ENCODE measurements at places on chromosomes 4 and X.

GRCh38 chr4:17165286-17165685, 266.8 kb upstream of the LDB2 start:
- no peak for DNase-seq

GRCh38 chrX:65831268-65831667, 163.8 kb downstream of the MSN start:
- no peak for DNase-seq

GRCh38 chrX:68183612-68184214, 249.6 kb downstream of the OPHN1 start:
- peak; percentile 28 for DNase-seq

GRCh38 chr4:47852136-47852535, 14.3 kb upstream of the CORIN start:
- DNase-seq, result no peak

GRCh38 chrX:119734897-119735339, 23.5 kb upstream of the SOWAHD start:
- DNase-seq, result peak; percentile 6

GRCh38 chr4:175906384-175906783, 94.3 kb upstream of the GPM6A start:
- DNase-seq, result no peak

DNA sequence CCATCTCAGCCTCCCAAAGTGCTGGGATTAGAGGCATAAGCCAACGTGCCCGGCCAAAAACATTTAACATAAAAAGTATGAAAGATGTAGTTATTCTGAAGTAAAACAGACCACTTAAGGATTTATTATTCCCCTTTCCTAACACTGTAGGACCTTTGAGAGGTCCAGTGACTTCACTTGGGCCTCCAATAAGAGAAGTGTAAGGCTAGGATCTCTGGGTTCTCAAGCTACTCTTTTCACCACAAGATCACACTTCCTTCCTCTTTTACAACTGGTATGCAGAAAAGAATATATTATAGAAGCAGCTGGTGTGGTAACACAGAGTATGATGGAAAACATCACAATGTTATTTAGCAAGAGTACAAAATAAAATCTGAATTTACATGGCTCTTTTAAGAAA, 30.2 kb upstream of the CCNG2 start:
- no peak for DNase-seq

DNA sequence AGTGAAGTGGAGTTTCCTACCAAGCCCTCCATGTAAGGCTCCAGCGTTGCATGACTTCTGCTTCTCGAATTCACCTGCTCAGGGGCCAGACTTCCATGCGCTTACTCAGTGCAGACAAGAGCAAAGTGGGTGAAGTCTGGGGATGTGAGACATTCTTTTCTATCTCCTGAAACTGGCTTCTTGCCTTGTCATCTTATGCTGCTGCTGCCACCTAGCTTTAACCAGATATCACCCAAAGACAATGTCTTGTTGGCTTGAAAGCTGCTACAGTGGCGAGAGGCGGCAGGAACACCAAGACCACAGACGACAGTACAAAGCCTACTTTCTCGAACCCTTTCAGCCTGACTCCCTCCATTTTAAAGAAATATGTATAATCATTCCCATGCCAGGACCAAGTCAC, 103.6 kb upstream of the ADGRG2 start:
- DNase-seq, result peak; percentile 14

DNA sequence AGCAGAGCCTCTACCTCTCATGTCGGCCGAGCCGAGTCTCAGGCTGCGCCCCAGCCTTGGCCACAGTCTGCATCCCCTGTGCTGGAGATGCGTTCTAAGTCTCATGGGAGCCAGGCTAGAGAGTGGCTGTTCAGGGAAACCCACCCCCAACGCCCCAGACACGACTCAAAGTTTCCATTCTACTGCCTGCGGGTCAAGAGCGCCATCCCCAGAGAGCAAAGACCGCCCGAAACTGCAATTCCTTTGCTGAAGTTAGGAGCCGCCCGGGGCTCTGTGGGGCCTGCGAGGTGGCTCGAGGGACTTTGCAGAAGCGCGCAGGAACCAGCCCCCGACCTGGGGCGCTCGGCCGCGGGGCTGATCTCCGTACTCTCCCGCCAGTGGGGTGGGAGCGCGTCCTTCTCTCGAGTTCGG, 10.0 kb upstream of the ELF4 start:
- peak; percentile 71 for DNase-seq

DNA sequence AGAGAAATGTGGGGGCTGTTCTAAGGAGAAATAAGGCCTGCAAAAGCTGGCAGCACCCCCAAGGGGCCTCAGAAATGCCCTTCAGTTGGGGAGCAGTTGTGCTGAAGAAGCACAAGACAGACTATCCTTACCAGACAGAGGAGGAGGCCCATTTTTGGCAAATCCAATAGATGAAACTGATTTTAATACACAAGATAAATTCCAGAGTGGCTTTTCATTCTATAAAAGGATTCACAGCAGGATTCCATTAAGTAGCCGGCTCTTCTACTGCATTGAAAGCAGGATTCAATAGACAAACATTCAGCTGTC, 8.1 kb downstream of the SEPTIN6 start:
- no peak for DNase-seq

- DNase-seq, result no peak
These were observed 60.4 kb downstream of the NRK start for GRCh38 chrX:105882581-105883275.

DNA sequence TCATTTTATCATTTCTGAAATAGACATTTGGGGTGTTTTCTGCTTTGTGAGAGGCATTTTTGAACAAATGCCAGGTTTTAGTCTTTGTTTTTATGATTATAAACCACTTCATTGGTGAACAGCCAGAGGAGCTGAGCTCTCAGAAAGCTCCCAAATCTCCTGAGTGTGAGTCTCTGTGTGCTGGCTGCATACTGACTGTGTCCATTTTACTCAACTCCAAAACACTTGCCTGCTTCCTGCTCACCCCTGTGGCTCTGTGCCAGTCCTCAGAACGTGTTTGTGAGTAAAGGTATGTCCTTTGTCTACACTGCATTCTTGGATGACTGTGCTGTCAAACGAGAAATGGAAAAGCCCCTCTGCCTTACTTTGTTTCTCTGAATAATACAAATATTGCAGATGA, 5.4 kb upstream of the LRAT start:
- DNase-seq, result no peak

- DNase-seq, result no peak
These were observed 2.0 kb upstream of the TMPRSS11D start for GRCh38 chr4:67885762-67886161.

DNA sequence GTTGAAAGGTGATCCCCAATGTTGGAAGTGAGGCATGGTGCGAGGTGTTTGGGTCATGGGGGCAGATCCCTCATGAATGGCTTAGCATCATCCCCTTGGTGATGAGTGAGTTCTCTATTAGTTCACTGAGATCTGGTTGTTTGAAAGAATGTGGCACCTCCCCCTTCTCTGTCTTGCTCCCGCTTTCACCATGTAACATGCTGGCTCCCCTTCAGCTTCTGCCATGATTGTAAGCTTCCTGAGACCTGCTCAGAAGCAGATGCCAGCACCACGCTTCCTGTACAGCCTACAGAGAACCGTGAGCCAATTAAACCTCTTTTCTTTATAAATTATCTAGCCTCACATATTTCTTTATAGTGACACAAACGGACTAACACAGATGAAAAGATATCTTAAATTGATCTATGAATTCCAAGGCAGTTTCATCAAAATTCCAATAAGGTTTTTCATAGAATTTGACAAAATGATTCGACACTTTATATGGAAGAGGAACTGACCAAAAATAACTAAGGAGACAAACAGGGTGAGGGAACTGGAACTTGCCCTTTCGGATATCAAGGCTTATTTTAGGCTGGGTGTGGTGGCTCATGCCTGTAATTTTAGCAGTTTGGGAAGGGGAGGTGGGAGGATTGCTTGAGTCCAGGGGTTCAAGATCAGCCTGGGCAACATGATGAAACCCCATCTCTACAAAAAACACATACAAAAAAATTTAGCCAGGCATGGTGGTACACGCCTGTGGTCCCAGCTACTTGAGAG, 56.9 kb upstream of the OGT start:
- no peak for DNase-seq

GRCh38 chr4:78661086-78661690, 109.6 kb downstream of the ANXA3 start:
- DNase-seq, result no peak

- no peak for DNase-seq
These were observed 24.8 kb upstream of the RBPJ start for GRCh38 chr4:26296021-26296420.

GRCh38 chr4:996030-996996, 3.1 kb upstream of the SLC26A1 start:
- DNase-seq, result no peak

DNA sequence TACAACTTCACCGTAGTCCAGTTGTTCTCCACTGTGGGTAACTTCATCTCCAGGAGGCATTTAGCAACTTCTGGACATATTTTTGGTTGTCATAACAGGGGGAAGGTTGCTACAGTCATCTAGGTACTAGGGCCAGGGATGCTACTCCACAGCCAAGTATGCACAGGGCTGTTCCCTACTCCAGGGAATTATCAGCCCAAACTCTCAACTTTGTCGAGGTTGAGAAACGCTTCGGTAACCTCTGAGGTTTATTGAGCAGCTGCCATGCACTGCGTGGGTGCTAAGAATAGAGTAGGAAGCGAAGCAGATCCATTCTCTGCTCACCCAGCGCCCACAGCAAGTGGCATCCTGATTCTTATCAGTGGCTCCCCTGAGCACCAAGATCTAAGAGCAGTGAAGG, 8.2 kb downstream of the FGFBP1 start:
- DNase-seq, result no peak

DNA sequence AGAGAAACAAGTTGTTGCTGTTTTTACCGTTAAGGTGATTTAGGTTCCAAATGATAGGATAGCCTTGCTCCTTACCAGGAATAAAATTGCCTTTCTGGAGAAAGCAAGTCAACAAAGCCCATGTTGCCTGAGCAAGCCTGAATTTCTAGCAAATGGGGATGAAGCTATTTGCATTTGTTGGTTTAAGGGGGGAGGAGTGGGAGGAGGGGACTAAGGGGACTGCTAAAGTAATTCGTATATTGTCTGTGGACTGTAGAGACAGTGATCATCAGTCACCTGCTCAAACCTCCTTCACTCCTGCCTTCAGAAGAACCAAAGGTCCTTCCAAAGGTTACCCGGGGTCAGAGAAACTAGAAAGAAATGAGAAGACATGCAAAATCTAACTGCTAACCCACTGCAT, 65.8 kb downstream of the SCML2 start:
- no peak for DNase-seq

GRCh38 chr4:168410681-168411080, 69.6 kb downstream of the DDX60L start:
- no peak for DNase-seq

GRCh38 chrX:48938721-48939425, 18.5 kb downstream of the OTUD5 start:
- no peak for DNase-seq

GRCh38 chr4:127364911-127365310, 267.8 kb upstream of the INTU start:
- no peak for DNase-seq

- no peak for DNase-seq
These were observed 14.0 kb downstream of the SOD3 start for GRCh38 chr4:24809376-24809775.

GRCh38 chr4:123393721-123394120, 2.9 kb upstream of the SPRY1 start:
- DNase-seq, result no peak

- DNase-seq, result no peak
These were observed 47.4 kb downstream of the PRDM5 start for GRCh38 chr4:120874792-120875774.

GRCh38 chr4:147050356-147050765, 104.7 kb upstream of the TTC29 start:
- DNase-seq, result no peak

DNA sequence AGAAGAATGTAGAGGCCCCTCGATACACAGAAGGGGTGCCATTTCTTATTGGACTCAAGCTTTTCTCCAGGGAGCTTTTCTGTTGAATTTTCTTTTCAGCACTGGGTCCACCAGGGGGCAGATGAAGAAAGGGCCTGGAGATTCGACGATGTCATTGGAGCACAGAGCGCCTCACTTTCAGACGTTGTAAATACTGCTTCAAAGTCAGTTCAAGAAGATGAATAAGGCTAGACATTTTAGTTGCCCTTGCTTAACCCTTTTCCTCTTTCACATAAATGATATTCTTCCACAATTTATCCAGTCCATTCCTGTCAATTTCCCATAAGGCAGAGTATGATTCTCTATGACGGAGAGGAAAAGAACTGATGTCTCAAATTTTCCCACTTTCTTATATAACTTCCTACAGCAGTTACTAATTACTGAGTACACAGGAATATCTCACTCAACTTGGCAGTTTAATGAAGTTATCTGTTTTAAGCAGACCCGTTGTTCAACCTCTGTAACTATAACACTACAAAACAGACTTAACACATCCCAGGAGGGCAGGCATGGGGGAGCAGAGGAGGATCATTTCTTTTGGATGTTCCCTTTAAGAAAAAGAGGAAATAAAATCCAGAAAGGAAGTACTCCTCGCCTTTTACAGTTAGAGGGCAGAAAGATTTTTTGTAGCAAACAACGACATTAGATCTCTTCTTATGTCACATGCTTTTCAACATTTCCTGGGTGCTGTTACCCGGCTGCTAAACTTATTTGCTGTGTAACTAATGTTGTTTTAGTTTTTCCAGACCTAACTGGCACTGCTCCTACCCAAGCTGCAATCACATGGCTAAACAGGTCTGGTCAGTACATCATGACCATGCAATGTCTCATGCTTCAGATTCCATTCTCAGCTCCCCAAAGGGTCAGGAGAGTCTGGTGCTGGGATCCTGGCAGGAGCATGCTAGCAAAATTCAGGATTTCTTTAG, 12.2 kb upstream of the CENPU start:
- peak; percentile 52 for DNase-seq

DNA sequence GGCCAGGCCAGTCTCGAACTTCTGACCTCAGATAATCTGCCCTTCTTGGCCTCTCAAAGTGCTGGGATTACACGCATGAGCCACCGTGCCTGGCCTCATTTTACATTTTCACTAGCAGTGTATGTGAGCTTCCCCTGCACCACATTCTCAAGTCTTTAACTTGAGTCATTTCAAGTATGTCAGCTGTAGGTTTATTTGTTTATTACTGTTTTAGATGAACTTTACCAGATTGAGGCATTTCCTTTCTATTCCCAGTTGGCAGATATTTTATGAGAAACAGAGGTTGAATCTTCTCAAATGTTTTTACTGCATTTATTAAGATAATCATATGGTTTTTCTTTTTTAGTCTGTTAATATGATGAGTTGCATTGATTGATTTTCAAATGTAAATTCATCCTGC, 114.6 kb upstream of the SH3RF1 start:
- no peak for DNase-seq

DNA sequence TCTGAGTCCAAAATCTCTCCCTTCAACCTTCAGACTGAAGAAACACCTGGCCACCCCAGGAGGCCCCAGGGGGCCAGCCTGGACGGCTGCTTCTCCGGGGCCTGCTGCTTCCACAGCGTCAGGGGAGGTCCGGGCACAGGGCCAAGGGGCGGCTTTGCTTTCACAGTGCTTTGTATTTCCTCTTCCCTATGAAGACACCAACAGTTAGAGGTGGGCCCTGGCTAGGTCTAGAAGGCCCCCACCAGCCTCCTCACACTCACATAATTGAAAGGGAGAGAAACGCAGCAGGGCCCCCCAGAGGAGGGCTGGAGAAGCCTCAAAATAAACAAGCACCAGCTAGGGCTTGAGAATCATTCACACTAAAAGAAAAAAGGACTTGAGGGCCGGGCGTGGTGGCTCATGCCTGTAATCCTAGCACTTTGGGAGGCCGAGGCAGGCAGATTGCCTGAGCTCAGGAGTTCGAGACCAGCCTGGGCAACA, 17.8 kb downstream of the SCD5 start:
- peak; percentile 57 for DNase-seq
